NCI-H2171 (cell line): ENCODE measurements at places on chromosomes 2 and 18.

DNA sequence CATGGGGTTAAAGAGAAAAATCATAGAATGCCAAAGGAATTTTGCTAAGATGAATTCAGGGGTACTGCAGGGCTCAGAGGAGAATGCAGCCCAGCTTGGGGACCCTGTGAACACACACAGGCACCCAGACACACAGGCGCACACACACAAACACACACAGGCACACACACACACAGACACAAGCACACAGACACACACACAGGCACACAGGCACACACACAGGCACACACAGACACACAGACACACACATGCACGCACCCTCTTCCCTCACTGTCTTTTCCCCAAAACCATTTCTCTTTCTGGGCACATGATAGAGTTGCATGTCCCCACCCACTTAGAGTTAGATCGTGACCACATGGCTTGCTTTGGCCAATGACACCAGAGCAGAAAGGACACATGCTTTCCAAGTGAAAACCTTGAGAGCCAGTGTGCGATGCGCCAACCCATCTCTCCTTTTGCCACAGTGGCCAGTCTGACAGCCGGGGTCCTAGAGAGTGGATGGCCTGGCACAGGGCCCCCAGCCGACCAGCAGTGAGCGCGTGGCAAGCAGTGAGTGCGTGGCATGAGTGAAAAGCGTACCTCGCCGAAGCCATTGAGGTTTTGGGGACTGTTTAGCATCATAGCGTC, 163.3 kb downstream of the KLHL29 start:
- no peak for DNase-seq

- DNase-seq: no peak
Observed at GRCh38 chr2:208300847-208301618, 35.0 kb downstream of the PIKFYVE start.

DNA sequence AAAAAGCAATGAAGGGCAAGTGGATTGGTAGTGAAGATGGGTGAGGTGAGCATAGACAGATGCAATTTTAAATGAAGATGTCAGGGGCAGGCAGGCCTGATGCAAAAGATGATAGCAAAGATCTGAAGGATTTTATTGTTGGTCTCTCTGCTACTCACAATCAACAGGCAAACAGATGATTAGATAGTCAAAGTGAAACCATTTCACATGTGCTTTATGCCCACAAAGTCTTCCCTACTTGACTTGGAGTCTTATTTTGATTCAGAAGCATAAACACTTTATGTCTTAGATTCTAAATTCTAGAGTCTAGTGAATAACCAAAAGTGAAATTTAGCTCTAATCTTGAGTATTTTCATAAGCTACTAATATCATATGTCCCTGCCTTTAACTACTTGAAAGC, 153.8 kb upstream of the HNRNPA3 start:
- no peak for DNase-seq

DNA sequence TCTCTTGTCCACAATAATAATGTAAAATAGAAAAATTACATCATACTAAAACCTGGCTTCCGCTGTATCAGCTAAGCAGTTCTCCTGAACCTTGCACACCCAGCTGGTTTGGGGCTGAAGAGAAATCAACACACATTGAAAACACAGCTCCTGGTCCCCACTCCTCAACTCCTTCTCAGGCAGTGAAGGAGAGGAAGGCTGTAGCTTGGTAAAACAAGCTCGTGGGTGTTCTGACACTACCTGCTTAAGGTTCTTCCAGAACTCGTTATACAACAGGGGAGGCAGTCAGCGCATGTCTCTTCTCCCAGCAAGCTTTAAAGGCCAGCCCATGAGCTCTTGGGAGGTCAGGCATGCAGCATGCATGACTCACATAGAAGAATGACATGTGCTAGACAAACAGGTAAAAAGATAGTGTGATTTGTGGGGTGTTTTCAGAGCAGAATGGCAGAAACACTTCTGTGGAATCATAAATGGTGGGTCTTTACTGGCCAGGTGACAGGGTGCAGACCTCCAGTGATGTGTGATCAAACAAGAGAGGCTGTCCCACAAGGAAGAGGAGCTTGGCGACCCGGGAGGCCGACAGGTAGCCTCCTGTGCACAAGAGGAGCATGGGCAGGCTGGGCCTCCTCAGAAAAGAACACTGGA, 69.1 kb downstream of the UXS1 start:
- no peak for DNase-seq

- no peak for DNase-seq
Observed at GRCh38 chr18:77990901-77991300, 741.3 kb downstream of the GALR1 start.

GRCh38 chr2:15986068-15986560, 45.8 kb downstream of the MYCN start:
- DNase-seq: no peak

- DNase-seq: no peak
Observed at GRCh38 chr2:218002143-218002844, 501 bp downstream of the TNS1 start.

DNA sequence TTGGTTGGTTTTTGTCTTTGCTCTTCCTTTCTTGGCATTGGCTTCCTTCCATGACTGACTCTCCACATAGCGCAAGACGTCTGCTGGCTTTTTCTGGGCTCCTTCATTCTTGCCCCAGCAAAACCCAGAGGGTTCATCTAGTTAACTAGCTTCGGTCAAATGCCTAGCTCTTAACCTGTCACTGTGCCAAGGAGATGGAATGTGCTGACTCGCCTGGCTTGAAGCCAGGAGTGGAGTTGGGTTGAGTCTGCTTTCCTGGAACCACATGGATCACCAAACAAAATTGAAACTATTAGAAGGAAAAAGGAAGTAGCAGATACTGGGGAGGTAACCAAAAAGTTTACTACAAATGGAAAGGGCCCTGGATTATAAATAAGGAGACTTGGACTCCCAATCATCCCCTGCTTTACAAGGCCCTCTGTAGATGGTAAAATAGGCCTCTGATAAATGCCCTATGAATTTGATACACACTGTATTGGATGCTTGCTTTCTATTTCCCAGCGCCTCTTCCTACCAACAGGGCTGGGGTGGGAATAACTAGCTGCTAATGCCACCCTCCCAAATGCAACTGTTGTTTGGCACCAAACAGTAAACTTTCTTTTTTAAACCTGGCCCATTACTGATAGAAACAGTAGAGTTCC, 11.3 kb downstream of the MALT1 start:
- no peak for DNase-seq

- no peak for DNase-seq
Observed at GRCh38 chr2:28909655-28910353, 15.3 kb downstream of the WDR43 start.

DNA sequence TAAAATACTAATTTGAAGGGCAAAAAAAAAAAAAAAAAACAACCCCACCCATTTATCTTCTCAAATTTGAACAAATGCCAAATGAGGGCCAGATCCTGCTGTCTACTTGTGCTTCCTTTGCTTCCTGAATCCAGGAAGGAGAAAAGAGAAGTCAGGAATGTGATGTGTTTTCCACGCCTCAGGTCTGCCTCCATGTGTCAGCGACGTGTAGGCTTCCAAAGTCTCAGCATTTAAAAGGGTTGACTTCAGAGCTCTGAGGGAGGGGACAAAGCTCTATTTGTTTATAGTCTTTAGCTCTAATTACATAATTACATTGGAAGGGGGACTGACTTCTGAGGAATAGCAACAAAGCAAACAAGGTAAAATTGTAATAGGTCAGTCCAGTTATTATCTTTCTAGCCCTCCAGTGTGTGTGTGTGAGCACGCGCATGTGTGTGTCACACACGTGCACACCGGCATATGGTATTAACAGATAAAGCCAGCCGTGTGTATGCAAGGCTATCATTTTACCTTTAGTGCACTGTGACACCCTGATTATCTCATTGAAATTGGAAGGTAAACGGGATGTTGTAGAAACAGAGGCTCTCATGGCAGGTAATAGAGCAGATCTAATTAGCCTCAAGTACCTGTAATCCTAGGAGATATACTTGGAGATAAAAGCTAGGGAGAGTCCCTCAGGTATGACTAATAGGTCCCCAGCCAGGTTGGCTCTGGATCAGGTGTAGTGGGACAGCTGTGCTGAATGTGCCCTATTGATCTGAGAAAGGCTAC, 911.4 kb upstream of the ZEB2 start:
- peak; percentile 97 for DNase-seq

GRCh38 chr2:199130501-199130900, 327.2 kb downstream of the SATB2 start:
- DNase-seq: no peak

- DNase-seq: no peak
Observed at GRCh38 chr2:866009-866680, 84.5 kb upstream of the SNTG2 start.

DNA sequence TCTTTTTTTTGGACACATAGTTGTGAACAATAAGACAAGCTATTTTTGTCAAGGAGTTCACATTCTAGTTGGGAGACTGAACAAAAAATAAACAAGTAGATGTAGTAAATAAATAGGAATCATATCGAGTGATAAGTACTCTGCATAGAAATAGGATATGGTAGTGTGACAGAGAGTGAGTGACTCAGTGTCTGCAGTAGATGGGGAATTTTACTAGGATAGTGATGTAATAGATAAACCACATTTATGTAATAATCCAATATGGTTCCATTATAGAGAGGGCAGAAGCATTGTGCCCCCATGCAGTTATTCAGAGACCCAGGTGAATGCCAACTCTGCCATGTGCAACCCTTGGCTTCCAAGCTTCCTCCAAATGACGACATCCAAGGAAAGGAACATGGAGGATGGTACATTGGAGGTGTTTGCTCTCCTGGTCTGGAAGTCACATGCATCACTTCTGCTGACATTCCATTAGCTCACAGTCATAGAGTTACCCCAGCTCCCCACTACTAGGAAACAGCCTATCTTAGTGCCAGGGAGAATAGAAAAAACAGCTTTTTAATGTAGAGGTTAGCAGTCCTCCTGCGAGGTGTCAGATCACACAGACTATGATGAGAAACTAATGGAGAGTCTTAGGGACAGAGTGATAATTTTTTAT, 595.4 kb downstream of the NYAP2 start:
- DNase-seq: no peak

- no peak for DNase-seq
Observed at GRCh38 chr18:70221156-70221914, 15.8 kb upstream of the RTTN start.

DNA sequence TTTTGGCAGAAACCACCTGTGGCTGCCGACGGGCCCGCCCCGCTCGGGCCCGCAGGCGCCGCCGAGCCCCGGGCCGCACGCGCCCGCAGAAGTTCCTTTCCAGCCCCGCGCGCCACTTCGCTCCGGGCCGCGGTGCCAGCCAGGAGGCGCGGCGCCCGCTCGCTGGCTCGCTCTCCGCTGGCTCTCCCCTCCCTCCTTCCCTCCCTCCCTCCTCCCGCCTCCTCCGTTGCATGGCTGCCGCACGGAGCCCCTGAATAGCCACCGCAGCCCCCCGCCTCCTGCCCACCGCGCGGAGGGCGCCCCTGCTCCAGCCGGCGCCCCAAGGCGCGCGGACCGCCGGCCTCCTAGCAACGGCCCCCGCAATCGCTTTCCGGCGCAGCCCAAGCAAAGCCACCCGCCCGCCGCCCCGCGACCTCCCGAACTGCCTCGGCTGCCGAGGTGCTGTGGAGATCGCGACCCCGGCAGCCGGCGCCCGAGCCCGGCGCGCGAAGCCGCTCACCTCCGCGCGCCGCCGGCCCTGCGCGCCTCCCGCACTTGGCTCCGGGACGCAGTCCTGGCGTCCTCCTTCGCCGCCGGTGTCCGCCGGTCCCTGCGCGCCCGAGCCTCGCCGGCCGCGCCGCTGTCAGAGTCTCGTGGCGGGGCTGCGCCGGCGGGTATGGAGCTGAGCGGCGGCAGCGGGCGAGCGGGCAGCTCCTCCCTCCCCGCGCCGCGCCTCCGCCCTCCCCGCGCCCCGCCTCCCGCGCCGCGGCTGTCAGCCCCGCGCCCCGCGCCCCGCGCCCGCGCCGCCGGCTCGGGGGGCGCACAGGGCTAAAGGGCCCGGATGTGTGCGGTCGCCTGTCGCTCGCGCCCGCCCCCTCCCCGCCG, at the start of gene ZBTB7C:
Gene ZBTB7C, minus strand, starts transcription at position 657 of the 864 bp plus-strand sequence.
- peak; percentile 27 for DNase-seq

- no peak for DNase-seq
Observed at GRCh38 chr2:190682168-190682567, 33.3 kb downstream of the NAB1 start.

- no peak for DNase-seq
Observed at GRCh38 chr2:233707940-233708644, 4.6 kb upstream of the UGT1A5 start.

DNA sequence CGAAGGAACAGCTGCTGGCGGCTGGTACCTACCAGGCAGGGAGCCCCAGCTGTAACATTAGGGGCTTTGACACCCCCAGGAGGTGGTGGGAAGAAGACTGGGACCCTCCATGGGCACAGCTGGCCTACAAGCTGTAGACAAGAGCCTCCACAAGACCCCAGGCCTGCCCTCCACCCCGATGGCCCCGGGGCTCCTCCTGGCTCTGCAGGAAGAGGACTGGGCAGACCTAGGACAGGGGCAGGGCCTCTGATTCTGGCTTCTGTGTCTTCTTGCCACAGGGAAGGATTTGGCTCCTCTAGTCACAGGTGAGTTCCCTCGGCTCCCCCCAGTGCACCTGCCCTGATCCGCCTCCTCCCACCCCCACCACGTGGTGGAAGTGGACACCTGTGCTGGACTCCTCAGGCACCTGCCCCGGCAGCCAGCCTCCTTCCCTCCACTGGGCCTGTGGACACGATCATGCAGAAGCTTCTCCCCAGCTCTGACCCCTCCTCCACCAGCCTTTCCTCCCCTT, 53.4 kb upstream of the ODC1 start:
- no peak for DNase-seq

- no peak for DNase-seq
Observed at GRCh38 chr2:63642946-63643345, 54.2 kb downstream of the MDH1 start.

DNA sequence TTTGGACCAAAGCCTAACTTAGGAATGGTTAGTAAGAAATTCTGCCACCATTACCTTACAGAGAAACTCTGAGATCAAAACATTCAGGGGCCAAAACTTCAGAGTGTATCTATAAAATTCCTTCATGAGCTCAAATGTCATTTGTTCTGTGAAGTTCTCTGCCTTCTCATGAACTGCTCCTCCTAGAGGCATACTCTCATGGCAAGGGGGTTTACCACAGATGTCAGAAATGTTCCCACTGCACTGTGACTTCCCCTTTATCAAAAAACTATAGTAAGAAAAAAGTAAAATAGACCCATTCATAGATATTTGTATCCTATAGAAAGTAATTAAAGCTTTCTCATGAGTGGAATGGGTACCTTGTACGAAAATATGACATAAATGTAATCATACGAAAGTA, 68.5 kb downstream of the USP40 start:
- no peak for DNase-seq

- no peak for DNase-seq
Observed at GRCh38 chr18:80159713-80160636, 50.9 kb downstream of the ADNP2 start.

DNA sequence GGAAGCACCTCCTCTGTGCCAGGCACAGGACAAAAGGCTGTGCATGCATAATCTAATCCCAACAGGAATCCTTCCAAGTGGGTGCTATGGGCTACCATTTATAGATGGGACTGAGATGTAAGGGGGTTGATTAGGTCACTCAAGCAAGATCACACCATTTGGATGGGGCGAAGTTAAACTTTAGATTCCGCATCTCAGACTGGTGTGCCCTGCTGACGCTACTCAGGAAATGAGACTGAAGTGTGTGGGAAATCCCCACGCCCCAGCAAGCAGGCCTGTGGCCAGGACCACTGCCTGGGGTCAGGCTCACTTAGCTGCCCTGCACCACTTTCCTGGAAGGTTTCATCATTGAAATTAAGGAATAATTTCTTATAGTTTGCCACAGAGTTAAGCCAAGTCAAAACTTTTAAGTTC, 70.5 kb upstream of the PPP1CB start:
- no peak for DNase-seq

GRCh38 chr2:190255676-190256075, 64.0 kb downstream of the HIBCH start:
- no peak for DNase-seq

GRCh38 chr2:131022731-131023130, 70.5 kb downstream of the FAM168B start:
- DNase-seq: no peak
